Fibroblast of lung (primary cell): ENCODE measurements at places on chromosomes 13 and 19. TPM values are rescaled to one million over a fixed set of nuclear protein-coding genes. Genes with fewer than 3 reads are reported as not detected.
A peak's percentile ranks its signal among the peaks of the same experiment; 100 is the strongest.

The SLC15A1 gene
- not detected in 2 replicates for total RNA-seq

The GSX1 gene
- total RNA-seq, result not detected in 2 replicates

The IGFL1 gene
- total RNA-seq, result not detected in 2 replicates

The PNKP gene
- total RNA-seq, result 21.1 and 32.9 TPM in 2 replicates

The PSG3 gene
- not detected in 2 replicates for total RNA-seq

The PLPP2 gene
- 10.0 and 26.6 TPM in 2 replicates for total RNA-seq

The OR7C1 gene
- not detected in 2 replicates for total RNA-seq

The A1BG gene
- 3.3 and 12.6 TPM in 2 replicates for total RNA-seq

The LILRB2 gene
- total RNA-seq, result not detected in 2 replicates

The FFAR2 gene
- total RNA-seq, result not detected in 2 replicates

The FCER2 gene
- total RNA-seq, result not detected in 2 replicates

The CEACAM7 gene
- total RNA-seq, result not detected in 2 replicates

DNA sequence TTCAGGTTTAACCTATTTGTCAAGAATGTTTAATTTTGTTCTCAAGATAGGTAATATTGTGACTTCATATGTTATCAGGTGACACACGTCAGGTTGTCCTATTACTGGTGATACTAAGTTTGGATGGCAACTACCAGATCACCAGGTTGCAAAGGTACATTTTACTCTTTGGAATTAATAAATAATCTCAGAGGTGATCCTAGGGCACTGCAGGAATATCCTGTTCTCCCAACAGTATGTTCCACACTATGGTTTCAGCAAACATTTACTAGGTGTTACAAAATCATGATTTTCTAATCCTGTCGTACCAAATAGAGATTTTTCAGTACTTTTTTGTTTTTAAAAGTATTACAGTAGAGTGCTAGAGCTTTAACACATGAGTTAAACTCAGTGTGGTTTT lies 29.3 kb upstream of the MYCBP2 start:
- DNase-seq, result no peak
- H3K4me3 ChIP-seq, result no peak overlapping the region
- no peaks in the 10 kb centered on the region for H3K4me1 ChIP-seq
- no peak overlapping the region for H3K27ac ChIP-seq

- H3K27me3 ChIP-seq, result no peaks in the 10 kb centered on the region
- H3K4me3 ChIP-seq, result no peak overlapping the region
- no peak overlapping the region for H3K27ac ChIP-seq
- DNase-seq, result no peak
These were observed 33.7 kb upstream of the TDRD3 start for GRCh38 chr13:60363288-60363687.

DNA sequence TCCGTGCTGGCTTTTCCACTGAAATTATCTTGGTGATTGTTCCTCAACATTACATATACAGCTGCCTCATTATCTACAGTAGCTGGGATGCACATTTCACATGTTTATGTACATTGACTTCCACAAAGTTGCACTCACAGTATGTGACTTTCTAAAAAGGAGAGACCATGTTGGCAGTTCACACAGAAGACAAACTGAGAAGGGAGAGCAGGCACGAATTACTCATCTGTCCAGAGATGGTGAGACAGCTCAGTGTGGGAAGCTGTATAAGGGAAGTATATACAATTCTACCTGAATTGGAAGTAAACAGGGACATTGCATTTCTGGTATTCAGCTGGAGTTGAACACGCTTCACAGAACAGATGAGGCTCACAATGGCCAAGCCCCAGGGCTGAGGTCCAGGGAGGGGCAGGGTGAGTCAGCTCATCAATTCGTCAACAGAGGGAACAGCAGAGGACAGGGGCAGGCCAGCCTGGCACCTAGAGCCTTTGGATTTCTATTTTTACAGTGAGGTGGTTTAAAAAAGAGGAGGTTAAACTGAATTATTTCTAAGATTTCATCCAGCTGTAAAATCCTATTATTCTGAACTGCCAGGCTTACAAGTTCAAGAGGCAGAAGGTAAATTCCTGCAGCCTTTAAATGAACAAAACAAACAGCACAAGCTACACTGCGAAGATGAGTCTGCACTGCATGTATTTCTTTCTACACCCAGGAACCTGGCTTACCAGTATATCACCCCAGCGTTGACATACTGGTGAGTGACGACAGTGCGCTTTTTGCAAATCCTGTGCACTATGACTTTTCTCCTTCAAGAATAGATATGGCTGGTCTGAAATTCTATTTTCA lies 9.8 kb downstream of the PARP4 start:
- DNase-seq, result peak; percentile 53
- H3K27ac ChIP-seq, result no peak overlapping the region
- no peak overlapping the region for H3K4me3 ChIP-seq
- H3K36me3 ChIP-seq, result no peaks in the 10 kb centered on the region
- H3K4me1 ChIP-seq, result peaks cover 10% of the 10 kb centered on the region

- no peaks in the 10 kb centered on the region for H3K4me1 ChIP-seq
- peak; percentile 46 for DNase-seq
- no peaks in the 10 kb centered on the region for H3K27me3 ChIP-seq
- H3K27ac ChIP-seq, result no peak overlapping the region
- no peaks in the 10 kb centered on the region for H3K36me3 ChIP-seq
These were observed 726.2 kb upstream of the SGCG start for GRCh38 chr13:22454586-22454985.

GRCh38 chr19:44876930-44877535 lies 14.0 kb upstream of the TOMM40 start:
- no peaks in the 10 kb centered on the region for H3K27me3 ChIP-seq
- H3K4me1 ChIP-seq, result no peaks in the 10 kb centered on the region
- no peak overlapping the region for H3K4me3 ChIP-seq

DNA sequence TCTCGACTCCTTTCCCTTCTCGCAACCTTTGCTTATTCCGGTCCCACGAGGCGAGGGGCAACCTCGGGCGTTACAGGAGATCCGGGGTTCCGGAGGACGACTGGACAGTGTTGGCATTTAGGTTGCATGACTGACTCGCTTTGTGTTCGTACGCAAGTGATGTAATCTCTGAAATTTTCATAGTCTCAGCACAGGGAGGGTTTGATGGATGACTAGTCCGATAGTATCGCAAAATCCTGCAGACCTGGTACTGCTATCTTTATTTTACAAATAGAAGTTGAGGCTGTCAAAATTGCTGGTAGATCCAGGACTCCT lies 342 bp downstream of the DDX49 start:
- peak; percentile 13 for DNase-seq
- peaks cover 17% of the 10 kb centered on the region for H3K36me3 ChIP-seq
- peak overlapping the region; percentile 96 for H3K27ac ChIP-seq
- H3K4me1 ChIP-seq, result peaks cover 4% of the 10 kb centered on the region

GRCh38 chr13:33202644-33203169 lies 82.8 kb downstream of the STARD13 start:
- H3K4me3 ChIP-seq, result no peak overlapping the region
- DNase-seq, result no peak
- no peak overlapping the region for H3K27ac ChIP-seq
- no peaks in the 10 kb centered on the region for H3K27me3 ChIP-seq
- H3K4me1 ChIP-seq, result peaks cover 30% of the 10 kb centered on the region

GRCh38 chr19:47315125-47315821 lies 5.6 kb downstream of the C5AR1 start:
- no peaks in the 10 kb centered on the region for H3K27me3 ChIP-seq
- H3K4me3 ChIP-seq, result no peak overlapping the region
- H3K4me1 ChIP-seq, result peaks cover 2% of the 10 kb centered on the region
- peak; percentile 86 for DNase-seq

DNA sequence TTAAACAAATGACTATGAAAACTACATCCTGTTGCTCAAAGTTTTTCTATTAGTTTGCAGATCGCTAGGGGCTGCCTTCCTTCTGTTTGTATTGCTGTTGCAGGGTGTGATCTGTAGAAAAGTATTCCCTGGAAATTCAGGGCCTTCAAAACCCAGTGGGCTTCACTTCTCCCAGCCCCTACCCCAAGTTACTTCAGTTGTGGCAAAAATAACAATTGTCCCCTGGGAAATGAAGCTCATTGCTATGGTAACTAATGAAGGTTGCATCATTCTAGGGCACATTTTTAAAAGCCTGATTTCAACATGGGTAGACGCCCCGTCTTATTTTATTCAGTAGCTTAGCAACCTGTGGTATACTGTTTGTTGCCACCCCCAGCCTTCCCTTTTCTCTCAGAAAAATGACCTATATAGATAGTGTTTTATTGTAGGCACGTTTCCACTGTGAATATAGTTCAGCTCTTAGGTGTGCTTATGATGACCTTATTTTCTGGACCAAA lies 60.9 kb downstream of the WDFY2 start:
- H3K4me1 ChIP-seq, result peaks cover 20% of the 10 kb centered on the region
- peak overlapping the region; percentile 91 for H3K27ac ChIP-seq
- H3K36me3 ChIP-seq, result no peaks in the 10 kb centered on the region

DNA sequence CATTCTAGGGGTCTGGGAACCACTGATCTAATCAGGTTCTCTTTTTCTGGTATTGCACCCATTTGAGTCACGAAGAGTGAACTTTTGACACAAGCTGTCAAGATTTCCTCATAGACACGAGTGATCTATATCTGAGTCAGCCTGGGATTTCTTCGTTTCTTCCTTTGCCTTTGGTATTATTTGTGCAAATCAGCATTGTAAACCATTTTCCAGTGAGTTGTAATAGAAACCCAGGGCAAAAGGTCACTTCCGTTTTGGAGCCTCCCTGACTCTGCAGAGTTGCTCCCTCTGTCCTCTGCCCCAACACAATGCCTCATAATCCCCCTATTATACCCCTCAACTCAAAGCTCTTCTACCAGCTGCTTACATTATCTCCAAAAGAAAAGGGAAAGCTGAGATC lies 615.1 kb downstream of the EFNB2 start:
- peaks cover 13% of the 10 kb centered on the region for H3K4me1 ChIP-seq
- H3K36me3 ChIP-seq, result no peaks in the 10 kb centered on the region
- peak; percentile 60 for DNase-seq
- H3K27me3 ChIP-seq, result no peaks in the 10 kb centered on the region
- peak overlapping the region; percentile 48 for H3K27ac ChIP-seq

- no peaks in the 10 kb centered on the region for H3K27me3 ChIP-seq
- no peak overlapping the region for H3K4me3 ChIP-seq
- H3K27ac ChIP-seq, result no peak overlapping the region
- no peak for DNase-seq
- no peaks in the 10 kb centered on the region for H3K4me1 ChIP-seq
- no peaks in the 10 kb centered on the region for H3K36me3 ChIP-seq
These were observed 13.5 kb upstream of the VWA8 start for GRCh38 chr13:41974262-41974900.

GRCh38 chr19:6736169-6736916 lies 1.0 kb downstream of the GPR108 start:
- no peaks in the 10 kb centered on the region for H3K27me3 ChIP-seq
- peak; percentile 88 for DNase-seq
- H3K4me3 ChIP-seq, result peak overlapping the region; percentile 98
- H3K36me3 ChIP-seq, result peaks cover 3% of the 10 kb centered on the region
- peak overlapping the region; percentile 93 for H3K27ac ChIP-seq

DNA sequence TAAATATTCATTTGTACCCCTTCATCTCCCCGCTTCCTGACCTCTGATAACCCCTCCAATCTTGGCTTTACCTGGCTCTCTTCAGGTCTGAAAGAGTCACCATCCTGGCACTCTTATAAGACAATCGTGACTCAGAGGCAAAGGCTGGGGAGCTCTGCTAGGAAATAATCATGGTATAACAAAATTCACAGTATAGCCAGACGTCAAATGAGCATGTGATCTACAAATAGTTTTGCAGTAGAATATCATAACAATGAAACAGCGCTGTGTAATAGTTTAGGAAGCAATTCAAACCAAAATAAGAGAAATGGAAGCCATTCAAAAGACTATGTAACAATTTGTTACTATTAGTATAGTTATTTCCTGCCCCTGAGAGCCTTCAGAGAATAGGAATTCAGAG lies 34.2 kb downstream of the RXFP2 start:
- DNase-seq, result peak; percentile 73
- no peak overlapping the region for H3K4me3 ChIP-seq
- peak overlapping the region; percentile 48 for H3K27ac ChIP-seq
- H3K4me1 ChIP-seq, result peaks cover 2% of the 10 kb centered on the region
- H3K27me3 ChIP-seq, result no peaks in the 10 kb centered on the region

GRCh38 chr13:99652141-99652540 lies 150.9 kb downstream of the TM9SF2 start:
- no peak overlapping the region for H3K27ac ChIP-seq
- no peaks in the 10 kb centered on the region for H3K36me3 ChIP-seq
- no peaks in the 10 kb centered on the region for H3K27me3 ChIP-seq

- no peaks in the 10 kb centered on the region for H3K27me3 ChIP-seq
- H3K4me3 ChIP-seq, result no peak overlapping the region
- no peaks in the 10 kb centered on the region for H3K4me1 ChIP-seq
- H3K36me3 ChIP-seq, result no peaks in the 10 kb centered on the region
- no peak for DNase-seq
These were observed 125.1 kb downstream of the NALCN start for GRCh38 chr13:101291206-101291605.

GRCh38 chr13:30107121-30107520 lies 200.2 kb downstream of the KATNAL1 start:
- no peak overlapping the region for H3K4me3 ChIP-seq
- H3K27me3 ChIP-seq, result no peaks in the 10 kb centered on the region
- H3K36me3 ChIP-seq, result no peaks in the 10 kb centered on the region
- DNase-seq, result no peak

DNA sequence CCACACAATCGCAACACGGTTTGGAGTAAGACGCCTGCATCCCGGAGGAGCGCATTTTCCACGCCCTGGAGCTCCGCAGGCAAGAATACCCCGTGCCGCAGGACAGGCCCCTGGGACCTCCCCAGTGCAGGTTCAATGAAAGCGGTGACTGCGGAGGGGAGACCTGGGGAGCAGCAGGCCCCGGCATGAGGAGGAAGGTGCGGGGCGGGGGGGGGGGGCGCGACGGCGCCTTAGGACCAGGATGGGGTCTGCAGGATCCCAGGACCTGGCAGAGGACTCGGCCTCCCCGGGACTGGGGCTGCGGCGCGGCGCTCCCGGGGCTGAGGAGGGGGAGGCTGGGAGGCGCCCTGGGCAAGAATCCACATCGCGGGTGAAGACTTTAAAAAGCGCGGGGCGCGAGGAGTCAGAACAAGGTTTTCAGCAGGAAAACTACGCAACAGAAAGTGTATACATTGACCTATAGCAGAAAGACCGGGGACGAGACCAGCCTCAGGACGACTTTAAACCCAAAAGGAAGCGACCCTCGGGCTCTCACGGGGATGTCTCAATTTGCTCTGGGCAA lies 432 bp downstream of the ZNF611 start:
- no peaks in the 10 kb centered on the region for H3K27me3 ChIP-seq
- H3K27ac ChIP-seq, result peak overlapping the region; percentile 52
- H3K36me3 ChIP-seq, result no peaks in the 10 kb centered on the region
